Activated CD4-positive, alpha-beta T cell treated with anti-CD3 and anti-CD28 coated beads, Interleukin-2, amount 50 U/mL, for 4 hours (primary cell): ENCODE measurements at places on chromosomes 6 and 20.

DNA sequence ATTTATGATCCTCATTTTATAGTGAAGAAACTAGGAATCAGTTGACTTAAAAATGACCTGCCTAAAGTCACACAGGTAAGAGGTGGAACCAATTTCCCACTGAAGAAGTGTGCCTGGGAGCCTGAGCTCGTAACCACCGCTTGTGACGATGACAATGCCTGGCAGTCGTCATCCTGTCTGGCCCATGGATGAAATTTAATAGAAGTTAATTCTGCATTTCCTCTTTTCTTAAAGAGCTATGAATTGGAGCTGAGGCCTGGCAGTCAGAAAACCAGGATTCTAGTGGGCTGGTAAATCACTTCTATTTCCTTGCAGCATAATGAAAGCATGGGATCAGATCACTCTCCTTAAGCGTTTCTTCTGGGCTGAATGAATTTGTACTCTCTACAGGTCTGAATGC is 200.0 kb upstream of the SGK1 start:
- no peak for DNase-seq

GRCh38 chr6:110708295-110708950 is 106.8 kb downstream of the CDK19 start:
- no peak for DNase-seq

- no peak for DNase-seq
Measured at GRCh38 chr6:166541876-166542579, 44.5 kb downstream of the RAMACL start.

GRCh38 chr6:17583811-17584210 is 16.3 kb upstream of the FAM8A1 start:
- no peak for DNase-seq

DNA sequence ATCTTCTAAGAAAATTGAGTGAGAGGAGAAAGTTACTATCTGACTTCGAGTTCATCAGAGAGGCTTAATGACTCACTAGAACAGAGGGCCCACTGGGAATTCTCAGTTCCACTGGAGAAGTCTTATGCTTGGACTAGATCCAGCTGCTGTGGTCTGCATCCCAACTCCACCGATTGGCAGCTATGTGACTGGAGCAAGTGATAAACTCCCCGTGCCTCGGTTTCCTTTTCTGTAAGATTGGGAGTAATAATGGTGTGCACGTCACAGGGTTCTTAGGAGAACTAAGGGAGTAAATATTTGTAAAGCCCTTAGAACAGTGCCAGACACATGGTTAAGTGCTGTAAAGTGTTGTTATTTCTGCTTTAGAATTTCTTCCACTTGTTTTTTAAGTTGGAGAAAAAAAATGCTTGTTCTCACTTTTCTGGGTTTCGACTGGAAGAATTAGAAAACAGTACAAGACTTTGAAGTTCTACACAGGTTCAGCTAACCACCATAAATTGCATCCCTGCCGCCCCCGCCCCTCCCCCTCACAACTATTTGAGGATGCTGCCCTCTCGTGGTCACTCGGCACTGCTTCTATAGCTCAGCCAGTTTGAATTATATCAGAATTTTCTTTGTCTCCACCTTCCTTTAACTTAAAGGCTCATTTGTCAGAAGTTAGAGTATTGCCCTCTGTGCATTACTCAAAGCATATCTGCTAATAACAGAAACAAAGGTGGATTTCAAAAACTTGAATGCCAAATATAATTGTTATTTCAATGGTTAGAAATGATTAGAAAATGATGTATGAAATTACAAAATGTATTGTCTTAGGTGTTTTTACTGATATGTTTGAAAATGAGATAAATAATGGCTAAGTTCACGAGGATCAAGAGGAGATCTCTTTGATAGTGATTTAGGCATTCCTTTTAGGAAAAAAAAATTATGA is 95.0 kb upstream of the IFNGR1 start:
- peak; percentile 73 for DNase-seq

GRCh38 chr6:104527761-104528415 is 331.8 kb downstream of the HACE1 start:
- DNase-seq: no peak

GRCh38 chr20:57600320-57601210 is 19.7 kb downstream of the ZBP1 start:
- DNase-seq: no peak

GRCh38 chr6:57021086-57021720 is 25.3 kb upstream of the KIAA1586 start:
- no peak for DNase-seq

- DNase-seq: peak; percentile 35
Measured at GRCh38 chr6:79671600-79672266, 40.6 kb downstream of the SH3BGRL2 start.

DNA sequence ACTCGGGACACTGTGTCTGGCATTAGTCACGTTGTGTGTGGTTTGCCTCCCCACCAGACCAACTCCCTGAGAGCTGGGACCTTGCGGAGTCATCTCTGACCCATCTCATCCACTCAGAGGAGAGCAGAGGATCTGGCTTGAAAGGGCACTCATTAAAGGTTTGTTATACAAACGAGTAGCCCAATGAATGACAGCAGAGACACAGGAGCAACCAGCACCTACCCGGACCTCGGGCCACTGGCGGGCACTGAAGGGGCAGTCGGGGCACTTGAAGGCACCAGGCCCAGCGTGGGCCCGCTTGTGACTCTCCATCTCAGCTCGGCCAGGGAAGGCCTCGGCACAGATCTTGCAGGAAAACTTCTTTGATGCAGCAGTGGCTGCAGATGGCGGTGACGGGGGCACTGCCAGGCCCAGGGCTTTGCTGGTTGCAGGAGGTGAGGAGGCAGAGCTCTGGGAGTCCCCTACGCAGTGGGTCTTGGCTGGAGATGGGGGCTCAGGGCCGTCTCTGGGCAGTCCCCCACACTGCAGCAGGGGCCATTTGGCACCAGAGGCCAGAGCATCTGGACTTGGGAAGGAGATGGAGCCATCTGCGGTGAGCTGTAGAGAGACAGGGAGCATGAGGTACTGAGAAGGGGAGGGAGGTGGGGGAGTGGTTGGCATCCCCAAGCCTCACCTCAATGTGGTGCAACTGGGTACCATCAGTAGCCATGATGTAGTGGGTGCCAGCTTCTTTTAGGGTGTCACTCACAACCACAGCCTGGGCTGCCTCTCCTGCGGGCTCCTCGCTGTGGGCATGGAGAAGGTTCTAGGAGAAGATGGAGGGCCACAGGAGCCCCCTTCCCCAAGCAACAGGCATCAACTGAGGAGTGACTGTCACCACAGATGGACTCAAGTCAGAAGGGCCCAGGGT is 17.7 kb downstream of the PCIF1 start:
- no peak for DNase-seq

DNA sequence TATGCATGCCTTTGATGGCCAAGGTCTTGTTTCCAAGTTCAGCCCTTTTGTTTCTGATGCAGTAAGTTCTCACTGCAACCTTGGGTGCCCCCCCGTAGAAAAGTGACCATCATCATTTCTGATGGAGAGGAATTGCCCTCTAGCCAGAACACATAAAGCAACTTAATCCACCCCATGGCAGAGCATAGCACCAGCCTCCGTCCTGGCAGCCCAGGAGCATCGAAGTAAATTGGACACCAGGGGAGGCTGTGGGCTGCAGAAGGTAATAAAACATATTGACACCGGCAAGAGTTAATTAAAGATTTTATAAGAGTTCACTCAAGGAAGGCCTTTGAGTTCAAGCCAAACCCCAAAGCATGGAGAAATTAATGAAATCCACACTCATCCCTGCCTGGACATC is 39.2 kb upstream of the CST7 start:
- DNase-seq: no peak

- DNase-seq: no peak
Measured at GRCh38 chr6:53134601-53135235, 13.9 kb downstream of the GCM1 start.

GRCh38 chr6:101595276-101595675 is 201.8 kb downstream of the GRIK2 start:
- no peak for DNase-seq

DNA sequence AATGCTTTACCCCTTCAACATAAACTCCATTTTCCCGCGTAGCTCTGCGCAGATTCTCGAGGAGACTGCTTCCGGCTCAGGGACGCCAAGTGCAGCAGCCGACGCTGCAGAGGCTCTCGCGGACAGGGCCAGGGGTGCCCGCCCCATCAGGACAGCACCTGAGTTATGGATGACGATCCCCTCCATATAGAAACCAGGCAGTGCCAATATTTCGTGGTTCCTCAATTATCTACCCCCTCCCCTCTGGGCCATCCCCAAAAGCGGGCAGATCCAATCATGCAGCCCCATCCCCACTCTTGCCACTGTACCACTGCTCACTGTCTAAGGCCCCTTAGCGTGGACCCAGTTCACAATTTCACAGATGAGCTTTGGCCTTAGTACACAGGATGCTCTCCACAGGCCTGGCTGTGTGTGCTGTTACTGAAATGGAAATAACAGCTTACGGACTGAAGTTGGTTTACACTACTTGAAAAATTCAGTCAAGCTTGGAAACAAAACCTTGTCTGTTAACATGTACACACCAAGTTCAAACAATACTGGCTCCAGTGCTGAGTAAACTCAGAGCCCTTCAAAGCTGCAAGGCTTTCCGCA is 74.5 kb downstream of the DACT2 start:
- no peak for DNase-seq

DNA sequence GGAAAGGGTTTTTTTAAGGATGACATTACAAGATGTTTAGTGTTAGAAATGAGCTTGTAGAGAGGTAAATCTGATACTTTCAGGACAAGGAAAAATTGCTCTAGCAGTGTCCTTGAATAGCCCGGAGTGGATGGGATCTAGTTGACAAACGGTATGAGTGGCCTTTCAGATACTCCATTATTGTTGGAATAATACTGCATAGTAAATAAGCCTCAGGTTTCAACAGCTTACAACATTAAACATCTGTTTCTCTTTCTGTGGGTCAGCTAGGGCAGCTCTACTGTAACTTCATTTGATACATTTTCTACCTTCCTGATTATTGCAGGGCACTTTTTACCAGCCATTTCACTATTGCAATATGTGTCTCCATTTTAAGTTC is 118.0 kb downstream of the B3GAT2 start:
- DNase-seq: no peak

GRCh38 chr20:19861147-19861759 is 103.2 kb downstream of the RIN2 start:
- DNase-seq: no peak

DNA sequence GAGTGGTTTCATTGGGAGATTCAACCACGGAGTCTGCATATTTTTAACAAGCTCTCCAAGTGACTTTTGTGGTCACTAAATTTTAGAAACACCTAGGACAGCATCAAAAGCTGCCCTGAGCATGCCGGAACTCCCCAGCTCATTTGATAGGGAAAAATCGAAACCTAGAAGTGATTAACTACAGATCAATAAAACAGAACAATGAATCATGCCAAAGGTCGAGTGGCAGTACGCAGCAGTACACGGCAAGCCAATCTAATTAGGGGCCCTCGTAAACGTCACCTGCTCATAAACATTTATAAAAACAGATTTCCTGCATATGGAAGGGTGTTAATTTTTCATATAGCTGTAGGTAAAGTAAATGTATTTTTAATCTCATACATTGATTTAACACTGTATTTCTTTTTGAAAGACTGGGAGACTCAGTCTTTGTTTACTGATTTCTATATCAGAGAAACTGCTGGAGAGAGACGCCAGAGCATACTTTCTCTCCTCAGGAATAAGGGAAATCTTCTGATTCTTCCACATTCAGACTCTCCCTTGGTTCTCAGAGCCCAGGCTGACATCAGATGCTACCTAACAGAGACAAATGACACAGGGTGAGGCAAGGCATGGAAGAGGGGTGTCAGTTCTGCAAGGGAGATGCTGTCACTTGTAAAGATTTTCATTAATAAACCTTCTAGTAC is 232.5 kb downstream of the PTPRT start:
- DNase-seq: no peak

GRCh38 chr6:36122495-36123269 is 7.6 kb upstream of the MAPK13 start:
- no peak for DNase-seq

DNA sequence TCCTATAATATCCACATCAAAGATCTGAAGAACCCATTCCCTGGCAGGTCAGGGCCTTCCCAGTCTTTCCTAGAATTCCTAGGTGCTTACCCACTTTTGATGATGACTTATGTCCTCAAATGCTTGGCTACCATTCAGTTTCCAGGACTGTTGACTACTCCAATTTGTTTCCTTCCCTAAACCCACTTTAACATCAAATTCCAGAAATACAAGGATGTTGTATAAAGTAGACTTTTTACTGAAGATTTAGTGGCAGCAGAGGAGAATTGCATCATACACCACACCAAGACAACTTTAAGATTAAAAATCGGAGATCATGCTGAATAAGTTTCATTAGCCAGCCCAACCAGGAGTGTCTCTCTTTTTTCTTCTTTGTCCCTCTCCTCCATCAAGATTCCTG is 203.3 kb upstream of the LAMP5 start:
- no peak for DNase-seq

- DNase-seq: no peak
Measured at GRCh38 chr6:157710604-157711003, 112.4 kb upstream of the SNX9 start.

- DNase-seq: no peak
Measured at GRCh38 chr6:121614115-121614514, 178.7 kb downstream of the GJA1 start.

DNA sequence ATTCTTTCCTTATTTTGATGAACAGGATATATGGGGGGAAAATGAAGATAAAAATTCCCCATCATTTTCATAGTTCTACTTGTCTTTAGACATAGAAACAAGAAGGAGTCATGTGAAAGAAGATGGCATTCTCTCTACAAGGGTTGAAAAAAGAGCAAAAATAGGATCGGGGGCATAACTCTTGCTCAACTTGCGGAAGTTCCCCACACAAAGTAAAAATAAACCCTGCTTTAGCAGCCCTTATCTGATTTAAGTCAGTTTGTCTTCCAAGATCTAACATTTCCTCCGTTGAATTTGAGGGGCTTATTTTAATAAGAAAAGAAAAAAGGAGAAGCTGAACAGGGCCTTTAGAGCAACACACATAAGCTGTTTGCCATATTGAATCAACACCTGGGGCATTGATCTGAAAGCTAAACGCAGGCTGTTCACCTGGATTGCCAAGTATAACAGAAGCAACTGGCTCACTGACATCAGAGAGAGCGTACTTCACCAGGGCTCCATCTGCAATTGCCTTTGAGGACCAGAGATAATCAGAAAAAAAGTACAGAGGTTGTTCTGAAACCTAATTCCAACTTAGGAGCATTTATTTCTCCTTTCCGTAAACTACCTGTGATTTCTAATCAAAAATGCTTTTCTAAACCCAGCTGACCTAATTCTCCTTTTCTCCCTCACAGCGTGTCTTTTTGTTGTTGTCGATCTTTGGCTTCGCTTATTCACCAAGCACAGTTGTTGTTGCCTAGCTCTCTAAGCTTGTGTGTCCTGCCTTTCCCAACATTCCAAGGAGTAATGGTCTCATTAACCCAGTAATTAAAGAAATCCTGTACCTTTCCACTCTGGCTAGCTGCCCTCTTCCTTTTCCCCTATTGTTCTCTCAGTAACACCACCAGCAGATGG is 568.0 kb downstream of the KIF16B start:
- no peak for DNase-seq
